ENCODE measurements at places on chromosomes 12 and 14.

DNA sequence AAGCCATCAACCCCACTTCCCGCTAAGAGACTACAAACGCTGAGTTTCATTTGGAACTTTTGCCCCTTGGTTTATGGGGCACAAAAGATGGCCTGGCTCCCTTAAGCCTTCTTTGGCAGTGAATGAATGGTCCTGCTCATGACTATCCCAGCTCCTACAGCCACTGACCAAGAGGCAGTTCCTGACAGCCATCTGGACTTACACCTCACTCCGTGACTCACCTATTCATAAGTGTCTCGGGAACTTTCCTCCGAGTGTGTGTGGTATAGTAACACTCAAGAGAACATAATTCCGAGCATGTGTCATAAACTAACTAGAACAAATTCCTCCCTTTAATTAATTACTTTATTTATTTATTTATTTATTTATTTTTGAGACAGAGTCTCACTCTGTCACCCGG is 51.9 kb upstream of the NUDT4 start:
- DNase-seq = no peak

DNA sequence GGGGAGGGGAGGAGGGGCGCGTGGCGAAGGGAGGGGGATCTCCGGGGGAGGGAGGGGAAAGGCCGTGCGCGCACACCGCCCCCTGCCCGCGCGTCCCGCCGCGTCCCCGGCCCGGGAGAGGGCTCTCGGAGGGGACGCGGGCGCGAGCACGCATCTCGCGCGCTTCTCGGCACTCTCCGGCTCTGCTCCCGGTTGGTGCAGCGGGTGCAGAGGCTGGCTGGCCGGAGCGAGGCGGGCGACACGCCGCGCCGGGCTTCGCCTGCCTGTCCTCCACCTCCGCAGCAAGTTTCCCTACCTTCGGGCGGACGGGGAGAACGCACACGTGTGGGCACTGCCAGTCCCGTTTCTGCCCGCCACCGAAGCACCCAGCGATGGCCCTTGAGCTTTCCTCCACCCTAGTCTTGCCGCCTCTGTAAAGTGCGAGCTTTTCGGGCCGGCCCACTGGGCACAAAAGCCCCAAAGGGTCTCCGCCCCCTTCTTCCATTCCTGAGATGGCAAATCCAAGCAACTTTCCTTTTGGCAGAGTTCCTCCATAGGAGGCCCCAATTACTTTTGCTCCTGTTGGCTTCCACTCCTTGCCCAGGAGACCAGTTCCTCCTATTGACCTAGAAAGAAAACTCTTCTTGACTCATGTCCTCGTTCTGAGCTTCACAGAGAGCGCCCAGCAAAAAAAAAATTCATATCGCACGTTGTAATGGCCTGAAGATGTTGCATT is 363 bp upstream of the CSAD start:
- peak; percentile 80 for DNase-seq

GRCh38 chr12:75760573-75761294 is 249.3 kb upstream of the KRR1 start:
- DNase-seq = no peak

GRCh38 chr14:83827383-83827782 is 1702.6 kb upstream of the FLRT2 start:
- DNase-seq = no peak

DNA sequence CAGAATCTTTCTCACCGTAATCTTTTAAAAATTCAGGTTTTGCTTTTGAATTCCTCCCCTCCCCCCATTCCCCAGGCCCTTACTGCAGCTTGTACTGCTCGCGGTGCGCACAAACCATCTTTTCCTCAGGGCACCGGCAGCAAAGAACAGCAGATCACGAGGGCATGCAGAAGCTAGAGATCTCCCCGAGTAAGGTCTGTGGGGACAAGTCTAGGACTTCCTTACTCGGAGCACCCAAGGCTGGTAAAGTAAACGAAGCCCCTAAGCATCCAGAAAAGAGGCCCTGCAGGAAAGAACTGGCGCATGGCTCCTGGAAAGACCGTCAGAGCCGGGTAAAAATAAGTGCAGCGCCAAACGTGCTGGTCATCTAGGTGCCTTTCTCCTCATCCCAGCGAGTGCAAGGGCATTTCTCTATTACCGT is 727 bp downstream of the LDHB start:
- DNase-seq = no peak

- no peak for DNase-seq
These were observed 274.0 kb upstream of the KITLG start for GRCh38 chr12:88854260-88854659.

DNA sequence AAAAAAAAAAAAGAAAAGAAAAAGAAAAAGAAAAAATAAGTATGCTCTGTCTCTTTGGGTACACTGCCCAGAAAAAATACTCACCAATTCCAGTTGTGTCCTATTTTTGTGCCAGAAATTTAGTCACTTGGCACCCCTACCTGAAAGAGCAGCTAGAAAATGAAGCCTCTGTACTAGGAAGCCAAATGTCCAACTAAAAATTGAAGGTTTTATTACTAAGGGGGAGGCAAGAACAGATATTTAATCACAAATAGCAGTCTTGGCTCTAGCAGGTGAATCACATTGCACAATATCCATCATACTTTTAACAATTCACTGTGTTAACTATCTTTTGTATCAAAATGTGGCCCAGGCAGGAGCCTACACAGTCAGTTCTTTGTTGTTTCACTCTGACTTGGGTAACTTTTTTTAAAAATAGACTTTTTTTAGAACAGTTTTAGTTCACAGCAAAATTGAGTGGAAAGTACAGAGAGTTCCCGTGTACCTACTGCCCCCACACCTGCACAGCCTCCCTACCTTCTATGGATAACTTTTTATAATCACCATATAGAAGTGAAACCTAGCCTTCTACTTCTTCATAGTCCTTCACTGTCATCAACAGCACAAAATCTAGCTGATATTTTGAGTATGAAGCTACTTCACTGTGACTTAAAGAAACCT is 87.1 kb upstream of the ATF7IP start:
- no peak for DNase-seq

DNA sequence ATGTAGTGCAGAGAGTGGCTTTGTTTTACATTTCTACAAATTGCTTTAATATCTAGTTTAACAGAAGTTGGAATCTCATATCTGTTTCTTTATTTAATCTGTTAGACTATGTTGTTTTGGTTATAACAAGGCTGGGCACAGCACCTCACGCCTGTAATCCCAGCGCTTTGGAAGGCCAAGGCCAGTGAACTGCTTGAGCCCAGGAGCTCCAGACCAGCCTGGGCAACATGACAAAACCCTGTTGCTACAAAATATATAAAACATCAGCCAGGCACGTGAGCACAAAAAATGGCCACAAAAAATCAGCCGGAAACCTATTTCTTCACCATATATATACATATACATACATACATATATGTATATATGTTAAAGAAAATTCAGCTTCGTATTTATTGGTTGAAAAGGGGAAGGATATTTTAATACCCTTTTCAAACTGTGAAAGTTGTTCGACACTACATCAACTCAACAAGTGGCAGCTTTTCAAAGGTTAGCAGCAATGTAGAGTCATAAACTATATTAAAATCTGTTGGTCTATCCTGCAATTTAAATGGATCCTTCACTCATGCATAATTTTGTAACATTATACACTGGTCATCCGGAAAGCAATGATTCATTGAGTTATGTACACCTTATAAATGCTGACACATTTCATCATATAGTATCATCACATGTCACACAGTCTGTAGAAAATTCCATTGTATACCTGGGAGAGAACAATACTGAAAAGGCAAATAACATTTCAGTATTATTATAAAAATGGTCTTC is 7.1 kb downstream of the NR2C1 start:
- DNase-seq = no peak

GRCh38 chr12:104964167-104964855 is 6.2 kb upstream of the SLC41A2 start:
- no peak for DNase-seq

DNA sequence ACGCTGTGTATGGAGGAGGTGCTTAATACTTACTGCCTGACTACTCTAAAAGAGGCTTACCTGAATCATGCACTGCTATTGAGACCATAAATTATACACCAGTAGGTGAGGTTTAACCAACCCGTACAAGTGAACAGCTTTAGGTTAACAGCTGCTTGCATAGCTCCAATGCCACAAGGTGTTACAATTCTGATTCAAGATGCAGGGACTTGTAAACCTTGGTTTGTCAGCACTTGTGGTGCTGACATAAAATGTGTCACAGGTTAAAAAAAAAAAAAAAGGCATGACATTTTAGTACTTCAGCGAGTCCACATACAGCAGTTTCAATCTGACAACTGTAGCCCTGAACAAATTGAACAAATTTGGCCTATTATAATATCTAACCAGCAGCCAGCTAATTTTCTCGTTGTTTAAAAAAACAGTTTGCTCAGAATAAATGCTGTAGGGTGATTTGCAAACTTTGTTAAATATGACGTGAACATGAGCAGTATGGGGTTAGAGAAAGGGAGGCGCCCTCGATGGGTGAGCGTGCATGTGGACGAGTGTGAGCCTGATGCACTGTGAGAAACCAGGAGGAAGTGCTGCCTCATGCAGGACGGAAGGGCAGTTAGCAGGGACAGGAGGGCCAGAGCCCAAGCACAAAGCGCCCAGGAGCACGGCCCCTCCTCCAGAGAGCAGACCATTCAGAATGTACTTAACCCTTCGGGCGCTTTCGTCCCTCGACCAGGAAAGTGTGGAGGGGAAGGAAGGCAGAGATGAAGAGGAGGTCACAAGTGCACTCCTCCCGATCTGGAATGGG is 44.7 kb downstream of the TCHP start:
- peak; percentile 8 for DNase-seq

Data from activated T-cell treated with anti-CD3 and anti-CD28 coated beads, Interleukin-2, amount 50 U/mL, for 48 hours (primary cell).